ENCODE measurements at places on chromosomes 12 and 14. TPM values are rescaled to one million over a fixed set of nuclear protein-coding genes. Genes with fewer than 3 reads are reported as not detected.
A peak's percentile ranks its signal among the peaks of the same experiment; 100 is the strongest.

GRCh38 chr12:70180130-70180529, 63.1 kb upstream of the CNOT2 start:
- H3K36me3 ChIP-seq, result peaks cover 27% of the 10 kb centered on the region
- no peak overlapping the region for H3K27ac ChIP-seq
- DNase-seq, result no peak
- H3K4me1 ChIP-seq, result peaks cover 10% of the 10 kb centered on the region
- H3K27me3 ChIP-seq, result no peaks in the 10 kb centered on the region

DNA sequence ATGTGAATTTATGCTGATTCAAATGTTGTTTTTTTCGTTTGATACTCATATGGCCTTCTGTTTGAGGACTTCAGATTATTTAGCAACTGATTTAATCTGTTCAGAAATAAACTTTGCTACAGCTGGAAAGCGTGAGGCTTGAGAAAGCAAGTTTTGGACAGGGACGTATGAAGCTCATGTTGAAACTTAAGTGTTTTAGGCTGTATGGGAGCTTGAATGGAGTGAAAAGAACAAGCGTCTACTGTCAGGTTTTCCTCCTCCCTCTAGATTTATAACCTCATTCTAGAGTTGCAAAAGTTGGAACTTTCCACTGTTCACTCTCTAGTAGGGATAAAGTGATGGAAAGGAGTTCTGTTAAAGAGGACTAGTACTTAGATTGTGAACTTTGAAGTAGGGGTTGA, 1.0 kb downstream of the PRPF39 start:
- H3K27ac ChIP-seq, result 0 out of 2 replicates have a peak overlapping the region, but pooled peaks have one; percentile 41
- no peak for DNase-seq
- no peaks in the 10 kb centered on the region for H3K27me3 ChIP-seq
- H3K4me3 ChIP-seq, result peak overlapping the region; percentile 98
- H3K36me3 ChIP-seq, result 0 out of 2 replicates have a peak, but pooled peaks cover 2% of the 10 kb centered on the region
- peaks cover 50% of the 10 kb centered on the region for H3K4me1 ChIP-seq

GRCh38 chr12:88579161-88579517, 1.1 kb downstream of the KITLG start:
- no peaks in the 10 kb centered on the region for H3K36me3 ChIP-seq
- peak overlapping the region; percentile 30 for H3K27ac ChIP-seq
- peak; percentile 32 for DNase-seq
- peaks cover 16% of the 10 kb centered on the region for H3K27me3 ChIP-seq

The RAB35 gene
- total RNA-seq, result 44.5 TPM

The RNU4-1 gene
- 2,477 TPM for total RNA-seq

GRCh38 chr14:72546344-72547016, 347.4 kb downstream of the DPF3 start:
- H3K36me3 ChIP-seq, result no peaks in the 10 kb centered on the region
- no peak overlapping the region for H3K4me3 ChIP-seq
- no peak overlapping the region for H3K27ac ChIP-seq
- H3K4me1 ChIP-seq, result peaks cover 19% of the 10 kb centered on the region

The NTN4 gene
- 2.1 TPM for total RNA-seq

- DNase-seq, result no peak
- no peaks in the 10 kb centered on the region for H3K36me3 ChIP-seq
- no peak overlapping the region for H3K4me3 ChIP-seq
- no peaks in the 10 kb centered on the region for H3K27me3 ChIP-seq
- H3K27ac ChIP-seq, result no peak overlapping the region
- H3K4me1 ChIP-seq, result peaks cover 7% of the 10 kb centered on the region
Observed at GRCh38 chr14:60965402-60965801, 15.5 kb downstream of the TRMT5 start.

Data from WTC11 (cell line).